Stimulated activated CD8-positive, alpha-beta memory T cell treated with anti-CD3 and anti-CD28 coated beads, Interleukin-4, amount 100 ng/mL, for 24 hours (primary cell): ENCODE measurements at places on chromosomes 3 and 15.

DNA sequence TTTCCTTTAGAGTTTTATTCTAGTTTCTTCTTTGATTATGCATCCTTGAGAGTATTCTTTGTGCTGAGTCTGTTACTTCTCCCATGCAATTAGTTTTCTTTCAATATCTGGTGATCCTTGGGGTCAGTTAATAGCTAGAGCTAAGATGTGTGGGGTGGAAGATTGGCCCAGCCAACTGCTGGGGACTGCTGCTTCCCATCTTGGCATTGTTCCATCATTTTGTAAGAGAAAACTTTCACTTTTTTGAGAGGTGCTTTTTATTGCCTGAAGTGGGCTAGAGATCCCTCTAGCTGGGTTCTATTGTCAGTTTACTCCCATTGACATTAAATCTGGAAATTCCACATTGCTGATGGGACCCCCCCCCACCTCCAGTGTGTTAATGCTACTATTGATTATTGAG lies 15.4 kb downstream of the BCL2L10 start:
- DNase-seq, result no peak

GRCh38 chr3:64921281-64922065 lies 233.7 kb upstream of the ADAMTS9 start:
- no peak for DNase-seq

DNA sequence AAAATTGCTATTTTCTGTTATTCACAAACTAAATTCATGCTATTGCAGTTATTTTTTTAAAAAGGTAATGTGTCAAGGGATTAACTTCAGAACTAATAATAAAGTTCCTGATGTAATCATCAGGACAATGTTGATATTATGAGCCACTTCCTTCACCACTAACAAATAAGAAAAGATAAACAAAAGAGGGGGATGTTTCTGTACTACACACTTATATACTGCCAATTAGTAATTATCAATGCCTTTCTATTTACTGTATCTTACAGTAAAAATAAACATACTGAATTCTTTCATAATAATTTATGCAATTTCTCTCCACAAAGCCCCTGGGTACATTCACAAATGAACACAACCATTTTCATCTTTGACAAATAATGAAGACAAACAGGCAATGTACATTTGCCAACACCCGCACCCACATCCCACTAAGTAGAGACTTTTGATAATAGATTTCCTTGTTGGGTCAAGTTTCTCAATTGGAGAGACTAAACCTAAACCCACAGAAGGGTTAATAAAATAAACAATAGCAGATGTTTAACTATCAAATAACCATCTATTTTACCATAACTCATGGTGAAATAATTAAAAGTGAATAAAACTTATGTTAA lies 3.7 kb downstream of the CBLB start:
- DNase-seq, result no peak

DNA sequence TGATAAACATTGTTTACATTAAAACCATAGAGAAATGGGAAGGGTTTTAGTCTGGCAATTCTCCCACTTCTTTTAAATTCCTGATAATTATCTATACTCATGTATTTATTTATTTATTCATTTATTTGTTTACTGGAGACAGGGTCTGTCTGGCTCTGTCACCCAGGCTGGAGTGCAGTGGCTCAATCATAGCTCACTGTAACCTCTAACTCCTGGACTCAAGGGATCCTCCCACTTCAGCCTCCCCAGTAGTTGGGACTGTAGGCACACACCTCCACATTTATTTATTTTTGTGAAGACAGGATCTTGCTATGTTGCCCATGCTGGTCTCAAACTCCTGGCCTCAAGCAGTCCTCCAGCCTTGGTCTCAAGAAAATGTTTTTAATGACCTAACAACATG lies 2.5 kb upstream of the AEN start:
- no peak for DNase-seq

- DNase-seq, result no peak
These were observed 124.9 kb upstream of the RASGRP1 start for GRCh38 chr15:38689522-38689921.

DNA sequence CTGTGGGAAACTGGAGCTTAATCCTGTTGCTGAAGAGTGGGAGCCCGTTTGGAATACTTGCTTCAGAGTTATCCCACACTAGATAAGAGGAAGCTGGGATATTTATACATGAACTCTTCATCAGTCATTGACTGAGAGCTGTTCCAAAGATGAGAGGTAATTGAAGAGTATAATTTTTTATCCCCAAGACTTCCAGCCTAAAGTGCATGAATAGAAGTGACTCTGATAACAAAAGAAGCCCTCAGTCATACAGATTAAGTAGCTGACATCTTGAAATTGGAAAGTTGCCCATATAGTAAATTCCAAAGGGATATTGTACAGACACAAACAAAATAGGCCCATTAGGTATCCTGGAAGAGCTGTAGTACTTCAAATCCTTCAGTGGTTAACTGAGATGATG lies 268.0 kb downstream of the EPHA3 start:
- DNase-seq, result no peak

DNA sequence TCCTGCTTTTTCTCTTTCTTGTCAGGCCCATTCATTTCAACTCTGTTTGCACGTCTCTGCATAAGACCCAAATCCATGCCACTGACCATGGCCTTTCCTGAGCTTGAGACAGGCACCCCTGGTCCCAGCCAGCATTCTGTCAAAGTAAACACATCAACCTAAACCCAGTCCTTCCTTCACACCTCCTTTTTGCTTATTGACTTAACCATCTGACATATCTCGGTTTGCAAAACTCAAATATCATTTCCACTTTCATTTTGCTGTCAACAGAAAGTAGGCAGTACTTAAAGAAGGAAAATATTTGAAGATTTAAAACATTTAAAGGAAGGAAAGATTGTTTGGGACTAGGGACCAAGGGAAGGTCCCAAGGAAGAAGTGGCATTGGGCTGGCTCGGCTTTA lies 48.2 kb upstream of the KBTBD8 start:
- DNase-seq, result no peak

DNA sequence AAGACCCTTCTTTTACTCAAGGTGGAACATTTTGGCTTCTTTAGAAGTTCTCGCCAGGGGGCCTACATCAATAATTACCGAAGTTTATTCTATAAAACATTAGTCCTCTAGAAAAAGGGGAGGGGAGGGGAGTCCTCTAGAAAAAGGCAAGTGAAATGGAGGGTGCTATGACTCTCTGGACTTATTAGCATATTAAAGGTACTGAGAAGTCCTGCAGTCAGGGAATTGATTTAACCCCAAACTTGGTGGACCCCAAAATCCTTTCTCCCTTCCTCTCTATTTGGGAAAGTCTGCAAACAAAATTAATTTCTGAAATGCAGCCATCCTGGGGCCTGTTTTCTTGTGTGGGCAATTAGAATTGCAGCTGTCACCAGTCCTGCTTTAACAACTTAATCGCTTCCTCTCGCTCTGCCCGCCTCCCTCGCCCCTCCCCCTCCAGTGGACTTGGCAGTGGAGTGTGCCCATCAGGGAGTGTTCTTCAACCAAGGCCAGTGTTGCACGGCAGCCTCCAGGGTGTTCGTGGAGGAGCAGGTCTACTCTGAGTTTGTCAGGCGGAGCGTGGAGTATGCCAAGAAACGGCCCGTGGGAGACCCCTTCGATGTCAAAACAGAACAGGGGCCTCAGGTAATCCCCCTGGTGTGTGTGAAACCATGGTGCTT lies 18.9 kb upstream of the LRRK1 start:
- no peak for DNase-seq

DNA sequence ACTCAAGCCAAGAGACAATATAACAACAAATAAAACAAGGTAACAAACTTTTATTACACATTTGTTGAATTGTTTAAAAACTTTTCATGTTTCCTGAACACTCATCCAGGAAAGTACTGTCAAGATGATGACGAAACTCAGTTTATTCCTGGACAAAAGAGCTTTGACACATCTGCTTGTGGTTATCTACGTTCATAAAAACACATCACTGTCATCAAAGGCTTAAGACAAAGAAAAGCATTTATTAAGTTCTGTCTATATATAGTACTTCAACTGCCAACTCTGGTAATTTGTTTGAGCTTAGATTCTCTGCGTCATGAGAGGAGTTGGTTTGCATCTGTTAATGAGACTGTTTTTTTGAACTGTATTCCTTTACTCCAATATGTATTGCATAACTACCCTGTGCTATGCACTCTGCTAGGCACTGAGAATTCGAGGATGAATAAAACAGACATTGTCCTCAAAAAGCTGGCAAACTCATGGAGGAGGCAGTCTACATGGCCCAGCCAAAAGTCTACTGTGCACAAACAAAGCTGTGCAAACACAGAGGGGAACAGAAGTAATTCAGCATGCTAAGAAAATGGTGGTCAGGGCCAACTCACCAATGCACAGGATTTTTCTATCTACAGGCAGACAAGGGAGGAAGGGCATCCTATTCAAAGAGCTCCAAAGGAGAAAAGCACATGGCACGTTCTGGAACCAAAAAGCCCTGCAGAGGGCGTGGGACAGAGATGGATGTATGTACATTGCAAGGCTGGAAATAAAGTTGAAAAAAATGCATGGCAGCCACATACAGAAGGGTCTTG lies 21.5 kb downstream of the PLD1 start:
- no peak for DNase-seq

DNA sequence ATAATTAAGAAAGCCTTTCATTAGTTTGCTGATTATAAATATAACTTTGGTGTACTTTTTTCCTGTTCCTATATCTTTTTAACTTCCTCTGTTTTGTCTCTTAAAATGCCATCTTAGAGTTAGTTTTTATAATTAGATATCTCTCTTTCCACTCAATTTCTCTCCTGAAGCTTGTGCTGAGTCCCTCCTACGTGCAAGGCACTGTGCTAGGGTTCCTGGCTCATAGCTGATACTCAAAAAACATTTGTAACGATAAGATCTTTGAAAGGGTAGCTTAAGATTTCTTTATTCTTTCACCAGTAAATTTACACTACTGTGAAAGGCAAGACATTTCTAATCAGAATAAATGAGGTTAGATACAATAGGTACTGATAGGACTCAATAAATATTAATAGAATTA lies 358.8 kb downstream of the MECOM start:
- DNase-seq, result no peak

DNA sequence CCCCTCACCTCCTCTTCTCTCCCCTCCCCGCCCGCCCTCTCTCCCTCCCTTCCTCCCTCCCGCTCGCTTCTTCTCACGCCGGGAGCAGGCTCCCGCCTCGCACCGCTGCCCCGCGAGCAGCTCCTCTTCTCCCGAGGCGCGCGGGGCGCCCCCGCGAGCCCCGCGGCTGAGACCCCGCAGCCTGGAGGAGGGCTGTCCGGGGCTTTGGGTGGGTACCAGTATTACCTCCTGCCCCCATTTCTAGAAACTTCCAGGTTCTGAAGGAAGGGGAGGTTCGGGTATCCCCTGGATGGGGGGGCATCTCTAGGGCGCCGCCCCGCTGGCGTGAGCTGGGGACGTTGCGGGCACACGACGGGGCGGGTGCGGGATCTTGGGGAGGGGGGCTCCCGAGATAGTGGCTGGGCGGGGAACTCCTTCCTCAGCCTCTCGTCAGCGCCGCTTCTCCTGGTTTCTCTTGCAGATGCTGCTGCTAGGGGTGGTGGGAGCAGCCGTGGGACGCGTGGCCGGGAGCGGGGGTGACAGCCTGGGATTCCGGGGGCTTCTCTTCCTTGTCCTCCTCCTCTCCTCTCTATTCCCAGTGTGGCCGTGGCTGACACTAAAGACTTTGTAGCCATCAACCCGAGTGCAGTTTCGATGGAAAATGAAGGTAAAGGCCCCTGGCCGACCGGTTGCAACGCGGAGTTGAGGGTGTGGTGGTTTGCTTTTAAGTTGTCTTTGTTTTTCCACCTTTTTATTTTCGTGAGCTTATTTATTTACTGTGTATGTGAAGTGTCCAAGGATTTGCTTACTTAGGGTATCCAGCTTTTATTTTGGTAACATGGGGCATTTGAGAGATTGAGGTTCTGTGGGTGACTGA lies 474 bp downstream of the ATP2C1 start:
- peak; percentile 12 for DNase-seq

DNA sequence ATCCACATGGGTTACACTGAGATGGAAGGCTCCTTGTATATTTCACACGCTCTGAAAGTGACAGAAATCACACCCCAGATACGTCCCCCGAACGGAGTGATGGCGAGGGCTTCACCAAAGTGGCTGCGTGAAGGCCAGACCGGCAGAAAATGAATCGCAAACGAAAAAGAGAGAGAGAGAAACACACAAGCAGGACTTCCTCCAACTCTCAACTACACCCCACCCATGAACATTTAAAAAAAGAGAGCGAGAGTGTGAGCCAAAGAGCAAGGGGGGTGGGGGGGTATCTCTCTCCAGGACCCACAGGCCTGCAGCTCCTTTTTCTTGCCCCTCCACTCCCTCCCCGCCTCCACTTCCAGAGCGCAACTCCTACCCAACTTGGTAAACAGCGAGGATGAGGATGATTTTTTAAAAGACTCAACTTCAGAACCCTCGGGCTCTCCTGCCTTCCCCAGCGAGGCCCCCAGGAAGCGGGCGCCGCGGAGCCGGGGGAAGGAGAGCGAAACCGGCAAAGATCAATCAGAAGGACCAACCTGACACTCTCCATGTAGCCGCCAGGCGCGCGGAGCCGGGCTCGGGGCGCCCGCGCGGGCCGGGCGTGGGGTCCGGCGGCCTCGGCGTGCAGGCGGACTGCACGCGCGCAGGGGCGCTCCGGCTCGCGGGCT lies 519.1 kb downstream of the FOXP1 start:
- DNase-seq, result peak; percentile 31

GRCh38 chr15:63482874-63483323 lies 21.5 kb upstream of the USP3 start:
- no peak for DNase-seq

DNA sequence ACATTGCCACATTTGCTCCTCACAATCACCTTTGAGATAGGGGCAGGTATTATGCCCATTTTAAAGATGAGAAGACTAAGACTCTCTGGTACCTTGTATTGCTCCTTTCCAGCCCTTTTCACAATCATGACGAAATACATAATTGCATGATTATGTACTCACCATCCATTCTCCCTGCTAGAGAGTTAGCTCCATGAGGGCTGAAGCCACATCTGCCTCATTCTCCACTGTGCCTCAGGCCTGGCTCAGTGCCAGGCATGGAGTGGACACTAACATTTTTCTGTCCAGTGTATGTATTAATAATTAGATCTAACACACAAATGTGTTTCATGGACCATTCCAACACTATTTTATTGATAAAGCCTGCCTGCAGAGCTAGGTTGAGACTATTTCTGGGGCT lies 191.4 kb downstream of the MINAR1 start:
- no peak for DNase-seq

DNA sequence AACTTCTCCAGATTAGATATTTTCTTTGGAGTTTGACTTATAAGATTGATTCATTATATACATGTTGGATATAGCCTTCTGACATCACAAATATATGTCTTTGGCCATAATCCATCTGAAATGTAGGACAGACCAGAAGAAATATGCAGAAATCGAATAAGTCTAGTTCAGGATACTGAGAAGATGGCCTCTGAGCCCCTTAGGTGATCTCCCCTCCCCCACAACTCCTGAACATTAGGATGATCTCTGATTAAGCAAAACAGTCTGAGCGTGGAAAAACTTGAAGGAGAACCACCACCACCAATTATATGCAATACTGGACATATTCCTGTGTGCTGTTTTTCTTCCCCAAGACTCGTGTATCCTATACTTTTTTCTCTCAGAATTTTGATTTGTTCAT lies 3.2 kb downstream of the SETD5 start:
- no peak for DNase-seq

GRCh38 chr3:101803173-101803782 lies 24.3 kb downstream of the NXPE3 start:
- DNase-seq, result no peak
